A172 (cell line): ENCODE measurements at places on chromosomes 7 and 10.

DNA sequence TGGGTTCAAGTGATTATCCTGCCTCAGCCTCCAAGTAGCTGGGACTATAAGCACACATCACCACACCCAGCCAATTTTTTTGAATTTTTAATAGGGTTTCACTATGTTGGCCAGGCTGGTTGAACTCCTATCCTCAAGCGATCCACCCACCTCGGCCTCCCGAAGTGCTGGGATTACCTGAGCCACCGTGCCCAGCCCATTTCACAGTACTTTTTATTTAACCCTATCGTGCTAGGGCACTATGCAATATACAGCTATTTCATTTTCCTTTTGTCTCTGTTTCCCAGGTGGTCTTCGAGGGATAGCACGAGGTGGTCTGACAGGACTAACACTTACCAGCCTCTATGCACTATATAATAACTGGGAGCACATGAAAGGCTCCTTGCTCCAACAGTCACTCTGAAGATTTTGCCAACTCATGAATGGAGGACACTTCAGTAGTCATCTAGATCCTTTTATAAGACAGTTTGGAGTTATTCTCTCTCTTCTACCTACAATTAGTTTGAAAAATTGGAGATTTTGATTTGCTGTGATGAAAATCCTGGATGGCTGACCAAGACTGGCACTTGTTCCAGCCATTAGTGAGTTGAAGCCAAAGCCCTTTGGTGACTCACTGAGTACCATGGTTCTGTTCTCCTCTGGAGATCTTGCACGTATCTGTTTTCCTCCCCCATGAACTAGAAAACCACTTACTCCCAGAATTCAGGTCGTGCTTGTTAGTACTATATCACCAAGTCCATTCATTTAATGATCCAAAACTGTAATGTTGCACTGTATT is 27.3 kb downstream of the NCOA4 start:
- DNase-seq = no peak

GRCh38 chr7:128708235-128708634 is 30.9 kb upstream of the CALU start:
- DNase-seq = no peak

GRCh38 chr7:100109521-100110163 is 8.2 kb downstream of the AP4M1 start:
- no peak for DNase-seq

DNA sequence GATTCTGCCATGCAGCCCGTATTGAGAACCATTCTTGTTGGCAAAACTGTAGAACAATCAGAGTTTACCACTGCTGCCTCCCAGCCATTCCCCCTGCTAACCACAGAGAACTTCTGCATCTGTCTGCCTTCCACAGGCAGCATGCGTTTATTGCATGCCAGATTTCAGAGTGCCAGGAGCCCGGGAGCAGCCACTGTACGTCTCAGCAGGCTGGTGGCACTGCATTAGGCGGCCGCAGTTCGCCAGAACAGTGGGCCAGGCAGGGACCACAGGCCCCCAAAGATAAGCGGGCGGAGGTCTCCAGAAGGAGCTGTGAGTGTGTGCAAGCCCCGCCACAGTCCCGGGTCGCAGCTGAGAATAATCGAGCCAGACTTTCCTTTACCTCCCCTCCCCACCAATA is 31.8 kb downstream of the ZNF467 start:
- DNase-seq = no peak

GRCh38 chr10:116915340-116915739 is 66.0 kb downstream of the ENO4 start:
- no peak for DNase-seq

- no peak for DNase-seq
Observed at GRCh38 chr7:138979226-138979979, 1.8 kb downstream of the KIAA1549 start.

DNA sequence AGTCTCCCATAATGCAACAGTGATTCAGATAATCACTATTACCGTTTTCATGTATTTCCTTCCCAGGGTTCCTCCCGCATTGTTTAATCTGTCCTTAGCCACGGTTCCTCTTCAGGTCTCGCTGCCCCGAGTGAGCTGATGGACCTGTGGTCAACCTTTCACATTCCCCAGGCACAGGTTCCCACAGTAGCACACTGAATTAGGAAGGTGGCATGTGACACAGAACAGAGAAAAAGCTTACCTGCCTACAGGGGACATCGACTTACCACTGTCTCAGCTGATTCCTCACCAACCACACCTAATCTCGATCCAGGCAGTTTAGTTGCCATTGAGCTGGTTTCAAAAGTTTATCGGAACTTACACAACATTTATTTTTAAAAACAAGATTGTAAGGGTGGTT is 72.2 kb downstream of the MTURN start:
- DNase-seq = peak; percentile 24

- no peak for DNase-seq
Observed at GRCh38 chr7:652881-653280, 73.6 kb upstream of the DNAAF5 start.
